Hematopoietic multipotent progenitor cell treated with erythropoietin and hydrocortisone succinate and interleukin-3 and kit ligand, for 6 days (in vitro differentiated cells): ENCODE measurements at places on chromosomes 5 and 9.
A peak's percentile ranks its signal among the peaks of the same experiment; 100 is the strongest.

DNA sequence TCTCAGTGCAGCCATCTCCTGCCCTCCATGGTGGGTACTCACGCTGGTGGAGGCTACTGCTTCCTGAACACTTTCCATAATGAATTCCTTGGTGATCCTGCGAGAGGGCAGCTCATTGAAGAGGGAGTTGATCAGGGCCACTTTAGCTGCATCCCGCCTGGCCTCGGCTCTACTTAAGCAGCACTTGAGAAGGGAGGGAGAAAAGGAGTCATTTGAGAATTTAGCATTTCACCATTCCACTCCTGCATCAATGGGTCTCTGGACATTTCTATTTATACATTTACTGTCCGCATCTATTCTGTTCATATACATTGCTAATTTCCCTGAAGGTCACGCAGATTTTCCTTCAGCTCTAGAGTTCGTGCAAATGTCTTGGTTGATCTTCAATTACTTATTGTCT, 35.1 kb downstream of the LIX1 start:
- no peak for DNase-seq

DNA sequence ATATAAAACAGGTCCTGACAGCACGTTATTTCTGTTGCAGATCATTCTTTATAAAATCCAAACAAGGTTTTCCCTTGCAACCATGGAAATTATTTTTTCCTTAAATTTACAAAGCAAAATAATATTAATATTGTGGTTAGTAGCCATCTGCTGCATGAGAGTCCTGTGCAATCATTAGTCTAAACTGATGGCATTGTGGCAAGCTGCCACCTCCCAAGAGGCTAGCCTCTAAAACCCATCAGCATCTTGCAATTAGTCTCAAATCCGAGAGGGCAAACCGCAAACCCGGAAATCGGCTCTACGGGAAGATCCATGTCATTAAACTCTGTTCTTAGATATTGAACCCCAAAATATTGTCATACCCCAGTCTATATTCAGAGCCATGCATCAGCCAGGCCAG, 11.3 kb upstream of the CDH6 start:
- no peak for DNase-seq

DNA sequence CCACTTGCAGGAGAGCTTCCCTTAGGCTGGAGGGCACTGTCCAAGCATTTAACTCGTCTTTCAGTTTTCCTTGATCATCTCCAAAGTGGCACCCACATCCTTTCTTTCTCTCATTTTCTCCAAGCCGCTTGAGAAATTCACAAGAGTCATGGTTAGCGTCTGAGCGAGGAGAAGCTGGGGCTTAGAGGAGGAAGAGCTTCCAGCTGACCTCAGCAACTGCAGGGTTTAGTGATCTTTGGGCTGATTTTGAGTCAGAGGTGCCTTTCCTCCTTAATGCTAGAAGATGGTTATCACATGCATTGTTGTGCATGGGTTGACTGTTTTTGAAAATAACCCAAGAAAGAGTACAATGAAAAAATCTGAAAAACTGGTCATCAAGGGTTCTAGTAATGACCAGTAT, 134.7 kb downstream of the GADD45G start:
- no peak for DNase-seq

DNA sequence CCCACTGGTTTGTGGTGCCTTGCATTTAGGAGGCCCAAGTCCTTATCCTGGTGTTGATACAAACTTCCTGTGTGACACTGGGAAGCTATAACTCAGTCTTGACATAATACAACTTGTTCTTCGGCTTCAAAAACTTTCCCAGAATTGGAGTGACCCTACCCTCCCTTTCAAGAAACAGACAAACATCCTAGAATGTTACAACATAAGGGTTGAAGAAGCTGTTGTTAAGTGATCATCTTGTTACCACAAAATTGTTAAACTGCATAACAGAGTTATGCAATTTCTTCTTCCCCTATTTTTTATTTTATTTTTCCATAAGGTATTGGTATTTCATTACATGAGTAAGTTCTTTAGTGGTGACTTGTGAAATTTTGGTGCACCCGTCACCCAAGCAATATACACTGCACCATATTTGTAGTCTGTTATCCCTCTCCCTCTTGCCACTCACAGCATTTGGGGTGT, 21.3 kb downstream of the TLR4 start:
- peak; percentile 62 for DNase-seq

GRCh38 chr5:14599476-14600127, 18.0 kb downstream of the OTULINL start:
- no peak for DNase-seq

- DNase-seq: no peak
Measured at GRCh38 chr5:96901841-96902240, 25.5 kb downstream of the ERAP2 start.

- no peak for DNase-seq
Measured at GRCh38 chr9:97944612-97945011, 6.6 kb upstream of the HEMGN start.

DNA sequence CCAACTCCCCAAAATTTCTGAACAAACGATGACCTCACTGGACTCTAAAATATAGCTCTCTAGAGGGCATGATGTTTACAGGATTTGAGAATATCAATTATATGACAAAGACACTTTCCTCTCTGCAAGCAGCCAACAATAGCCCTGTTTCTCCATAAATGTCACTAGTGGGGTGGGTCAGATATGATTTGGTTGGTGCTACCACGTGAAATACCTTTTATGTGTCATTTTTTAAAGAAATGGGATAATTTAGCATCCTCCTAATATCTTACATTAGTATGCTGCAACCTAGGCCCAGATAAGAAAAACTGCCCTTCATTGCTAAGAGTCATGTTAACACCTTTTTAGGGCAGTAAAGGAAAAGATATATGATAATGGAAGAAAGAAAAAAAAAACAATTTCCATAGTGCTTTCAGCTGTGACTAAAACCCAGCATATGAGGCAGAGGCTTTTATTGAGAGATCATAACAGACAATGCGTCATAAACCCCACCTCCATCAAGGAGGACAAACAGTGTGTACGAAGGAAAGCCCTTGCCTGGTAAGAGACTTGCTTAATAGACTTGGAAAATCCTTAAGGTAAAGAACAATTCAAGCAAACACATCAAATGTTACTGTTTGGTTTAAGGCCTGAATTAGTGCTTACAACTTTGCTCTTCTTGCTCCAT, 372.4 kb upstream of the PAPPA start:
- no peak for DNase-seq

DNA sequence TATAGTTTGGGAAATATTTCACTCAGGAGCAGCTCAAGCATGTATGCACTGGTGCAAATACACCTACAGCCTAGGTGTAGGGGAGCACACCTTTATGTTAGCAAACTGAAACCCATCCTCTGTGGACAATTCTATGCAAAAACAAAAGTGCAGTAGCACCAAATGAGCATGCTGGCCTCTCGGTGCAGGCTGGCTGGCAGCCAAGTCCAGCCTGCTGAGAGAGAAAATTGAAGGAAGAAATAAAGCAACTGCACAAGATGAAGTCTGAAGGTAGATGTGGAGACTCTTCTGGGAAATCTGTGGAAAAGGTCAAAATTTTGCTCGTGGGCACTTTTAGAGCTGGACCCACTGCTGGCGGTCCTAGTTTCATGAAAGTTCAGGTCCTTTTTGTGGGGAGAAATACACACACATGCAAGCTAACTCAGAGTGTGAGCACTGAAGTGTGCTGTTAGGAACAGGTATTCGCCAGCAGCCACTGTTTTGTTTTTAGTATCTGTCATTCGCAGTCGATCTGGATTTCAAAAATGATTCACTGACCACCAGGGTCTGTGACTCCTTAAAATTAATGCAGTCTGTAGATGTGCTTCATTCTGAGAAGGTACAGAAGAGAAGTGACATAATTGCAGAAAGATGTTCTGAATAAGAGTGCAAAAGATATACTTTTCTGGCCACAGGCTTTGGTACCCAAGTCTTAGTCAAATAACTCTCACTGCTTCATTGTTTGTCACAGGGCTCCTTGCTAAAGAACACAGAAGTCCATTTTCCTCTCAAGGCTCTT, 281.7 kb downstream of the PARP8 start:
- no peak for DNase-seq

DNA sequence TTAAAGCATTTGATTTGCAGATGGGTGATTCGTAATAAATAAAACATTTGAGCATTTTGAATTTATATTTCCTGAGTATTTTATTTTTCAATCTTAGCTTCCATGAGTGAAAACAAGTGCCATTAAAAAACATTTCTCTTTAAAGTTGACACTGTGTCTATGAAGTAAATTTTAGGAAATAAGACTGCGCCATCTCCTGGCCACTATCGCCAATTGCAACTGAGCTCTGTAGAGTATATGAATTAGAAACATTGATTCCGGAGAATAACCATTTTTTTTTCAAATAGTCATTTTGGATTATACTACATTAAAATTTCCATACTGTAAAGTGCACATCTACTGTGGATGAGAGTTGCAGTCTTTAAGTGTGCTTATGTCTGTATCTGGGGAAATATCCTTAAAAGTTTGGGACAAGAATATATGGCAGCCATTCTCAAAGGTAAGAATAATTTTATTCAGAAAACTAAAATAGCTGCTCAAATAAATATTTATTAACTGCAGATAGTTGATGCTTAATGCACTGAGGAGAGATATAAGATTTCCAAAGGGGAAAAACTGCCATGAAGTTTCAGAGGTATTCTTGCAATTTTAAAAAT, 5.9 kb downstream of the DMRTA1 start:
- peak; percentile 60 for DNase-seq

GRCh38 chr5:144040615-144041305, 129.7 kb downstream of the YIPF5 start:
- DNase-seq: no peak

- no peak for DNase-seq
Measured at GRCh38 chr5:135117590-135117989, 83.6 kb upstream of the PITX1 start.

GRCh38 chr9:94627287-94627686, 12.0 kb downstream of the FBP1 start:
- no peak for DNase-seq

DNA sequence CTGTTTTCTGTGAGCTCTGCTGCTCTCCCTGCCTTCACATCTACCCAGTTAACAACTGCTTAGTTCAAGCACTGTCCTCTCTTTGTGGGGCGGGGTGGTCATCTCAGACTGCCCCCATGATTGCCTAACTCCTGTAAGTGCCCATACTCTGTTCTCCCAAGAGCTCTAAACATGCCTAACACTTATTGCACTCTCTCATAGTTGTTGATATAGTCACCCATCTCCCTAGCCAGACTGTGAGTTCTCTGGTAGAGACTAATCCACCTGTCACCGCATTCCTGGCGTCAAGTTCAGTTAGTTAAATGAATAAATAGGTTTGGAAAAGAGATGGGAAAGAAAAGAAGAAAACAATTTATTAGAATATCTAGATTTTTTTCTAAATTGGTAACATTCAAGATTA, 18.3 kb upstream of the MUSK start:
- no peak for DNase-seq

DNA sequence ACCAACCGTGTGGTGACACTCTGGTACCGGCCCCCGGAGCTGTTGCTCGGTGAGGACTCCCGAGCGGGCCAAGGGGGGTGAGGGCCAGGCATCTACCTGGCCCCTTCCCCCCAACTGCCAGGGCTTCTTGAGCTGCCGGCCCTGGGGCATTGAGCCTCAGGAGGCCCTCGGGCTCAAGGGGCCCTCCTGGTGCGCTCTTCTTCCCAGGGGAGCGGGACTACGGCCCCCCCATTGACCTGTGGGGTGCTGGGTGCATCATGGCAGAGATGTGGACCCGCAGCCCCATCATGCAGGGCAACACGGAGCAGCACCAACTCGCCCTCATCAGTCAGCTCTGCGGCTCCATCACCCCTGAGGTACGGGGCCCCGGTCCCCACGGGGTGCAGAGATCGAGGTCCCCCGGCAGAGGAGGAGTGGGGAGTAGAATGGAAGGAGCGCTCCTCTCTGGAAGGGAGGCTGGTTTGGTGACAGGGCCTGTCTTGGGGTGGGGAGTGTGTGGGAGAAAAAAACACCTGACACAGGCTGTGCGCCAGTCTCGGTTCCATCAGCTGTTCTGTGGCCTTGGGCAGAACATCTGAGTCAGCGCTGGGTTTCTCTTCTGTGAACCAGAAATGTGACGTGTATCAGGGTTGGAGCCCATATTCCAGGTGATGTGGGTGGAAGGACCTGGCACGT, 2.6 kb downstream of the CDK9 start:
- DNase-seq: no peak

- DNase-seq: no peak
Measured at GRCh38 chr5:148816782-148817181, 9.6 kb upstream of the ADRB2 start.

DNA sequence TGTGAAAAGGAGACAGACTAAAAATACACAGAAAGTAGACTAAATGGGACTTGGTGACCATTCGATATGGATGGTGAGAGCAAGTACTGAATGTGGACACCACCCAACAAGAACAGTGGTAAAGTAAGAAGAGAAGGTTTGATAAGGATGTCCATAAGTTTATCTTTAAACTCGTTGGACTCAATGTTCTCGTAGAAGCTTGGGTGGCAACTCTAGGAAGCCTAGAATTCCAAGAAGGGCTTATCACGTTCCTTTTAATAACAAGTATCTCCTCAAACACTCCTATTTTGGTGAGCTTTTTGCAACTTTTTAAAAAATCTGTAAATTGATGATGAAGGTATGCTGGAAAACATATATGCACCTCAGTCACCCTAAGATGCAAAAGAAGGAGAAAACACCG, 108.6 kb upstream of the CDH6 start:
- peak; percentile 71 for DNase-seq

GRCh38 chr5:126869005-126869451, 92.1 kb downstream of the LMNB1 start:
- peak; percentile 29 for DNase-seq

GRCh38 chr9:124725068-124725452, 46.1 kb downstream of the NR6A1 start:
- DNase-seq: no peak

DNA sequence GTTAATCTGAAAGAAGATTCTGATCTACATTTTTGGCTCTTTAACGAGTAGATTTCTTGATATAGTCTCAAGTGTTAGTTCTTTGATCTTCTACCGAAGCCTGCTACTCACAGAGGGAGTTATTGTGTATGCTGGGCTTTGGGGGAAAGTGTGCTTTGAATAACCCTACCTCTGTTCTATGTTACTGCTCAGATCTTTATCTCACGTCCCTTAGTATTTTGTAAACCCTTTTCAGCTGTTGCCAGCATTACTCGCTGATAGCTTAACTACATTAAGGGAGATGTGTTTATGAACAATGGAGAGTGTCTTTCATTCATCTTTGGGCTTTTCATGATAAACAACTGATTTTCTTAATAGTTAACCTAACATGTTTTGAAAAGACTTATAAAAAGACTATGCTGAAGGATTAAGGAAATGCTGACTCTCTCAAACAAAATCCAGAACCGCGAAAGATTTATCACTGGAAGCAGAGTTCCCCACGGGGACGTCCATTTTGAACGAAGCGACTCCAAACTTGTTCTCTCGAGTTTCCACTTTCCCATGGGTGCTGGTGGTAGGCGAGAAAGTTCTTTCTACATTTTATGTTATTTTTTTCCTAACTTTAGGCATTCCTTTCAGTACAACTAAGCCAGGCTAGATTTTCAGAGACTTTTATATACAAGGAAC, 27.9 kb upstream of the ALDH1A1 start:
- no peak for DNase-seq
